ENCODE measurements at places on chromosomes 7 and 10.

GRCh38 chr7:99109108-99110051, 34.5 kb downstream of the SMURF1 start:
- DNase-seq, result no peak

DNA sequence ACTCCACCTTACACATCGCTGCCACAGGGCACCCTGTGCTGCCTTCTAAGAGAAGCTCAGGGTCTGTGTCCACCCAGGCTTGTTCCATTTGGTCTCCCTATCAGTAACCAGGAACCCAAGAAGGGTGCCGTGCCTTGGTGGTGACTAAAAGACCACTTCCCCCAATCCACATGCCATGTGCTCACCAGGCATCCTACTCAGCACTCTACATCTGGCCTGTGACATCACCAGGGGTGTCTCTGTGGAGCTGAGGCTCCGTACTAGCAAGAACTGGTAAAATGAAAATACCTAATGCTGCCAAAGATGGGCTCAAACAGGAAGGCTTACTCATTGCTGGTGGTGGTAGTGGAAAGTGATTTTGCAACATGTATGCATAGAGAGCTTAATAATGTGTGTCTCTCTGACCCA, 19.0 kb upstream of the C10orf71 start:
- no peak for DNase-seq

- no peak for DNase-seq
Measured at GRCh38 chr7:150784954-150785353, 15.2 kb downstream of the TMEM176B start.

- no peak for DNase-seq
Measured at GRCh38 chr10:8539056-8539455, 484.6 kb downstream of the GATA3 start.

Data from activated T-helper 9 cell treated with anti-CD3 and anti-CD28 coated beads, Interleukin-2, amount 50 U/mL, for 16 hours (primary cell).